Occipital lobe (tissue), 3 donors: ENCODE measurements at places on chromosomes 7 and 10.

DNA sequence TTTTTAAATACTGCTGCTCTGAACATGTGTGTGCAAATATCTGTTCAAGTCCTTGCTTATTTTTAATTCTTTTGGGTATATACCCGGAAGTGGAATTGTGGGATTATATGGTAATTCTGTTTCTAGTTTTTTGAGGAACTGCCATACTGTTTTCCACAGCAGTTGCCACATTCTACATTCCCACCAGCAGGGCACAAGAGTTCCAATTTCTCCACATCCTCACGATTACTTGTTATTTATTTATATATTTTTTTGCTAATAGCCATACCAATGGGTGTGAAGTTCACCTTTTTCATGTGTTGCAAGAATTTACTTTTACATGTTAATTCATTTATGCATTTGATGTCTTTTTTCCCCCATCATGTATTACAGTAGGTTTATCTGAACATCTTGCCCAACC is 79.6 kb upstream of the CXCL12 start:
- DNase-seq: no peak

GRCh38 chr10:11713186-11713743 is 28.9 kb upstream of the ECHDC3 start:
- DNase-seq: no peak

GRCh38 chr7:10952588-10952987 is 21.1 kb upstream of the PHF14 start:
- no peak for DNase-seq

DNA sequence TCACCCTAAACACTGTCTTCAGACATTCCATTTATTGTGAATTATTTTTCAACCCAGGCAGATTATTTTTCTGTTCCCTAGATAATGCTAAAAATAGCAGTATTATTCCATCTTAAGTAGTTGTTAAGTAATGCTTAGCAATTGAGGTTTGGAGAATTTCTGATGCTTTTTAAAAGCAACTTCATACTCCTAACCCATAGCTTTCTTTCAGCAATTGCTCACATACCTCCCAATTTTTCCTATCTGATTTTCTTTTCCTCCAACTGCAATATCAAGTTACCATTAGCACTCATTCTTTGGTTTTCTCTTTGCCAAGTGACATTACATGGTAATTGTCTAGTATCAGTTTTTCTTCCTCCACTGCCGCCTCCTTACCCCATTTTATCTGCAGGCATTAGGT is 104.7 kb downstream of the GPR85 start:
- DNase-seq: no peak

DNA sequence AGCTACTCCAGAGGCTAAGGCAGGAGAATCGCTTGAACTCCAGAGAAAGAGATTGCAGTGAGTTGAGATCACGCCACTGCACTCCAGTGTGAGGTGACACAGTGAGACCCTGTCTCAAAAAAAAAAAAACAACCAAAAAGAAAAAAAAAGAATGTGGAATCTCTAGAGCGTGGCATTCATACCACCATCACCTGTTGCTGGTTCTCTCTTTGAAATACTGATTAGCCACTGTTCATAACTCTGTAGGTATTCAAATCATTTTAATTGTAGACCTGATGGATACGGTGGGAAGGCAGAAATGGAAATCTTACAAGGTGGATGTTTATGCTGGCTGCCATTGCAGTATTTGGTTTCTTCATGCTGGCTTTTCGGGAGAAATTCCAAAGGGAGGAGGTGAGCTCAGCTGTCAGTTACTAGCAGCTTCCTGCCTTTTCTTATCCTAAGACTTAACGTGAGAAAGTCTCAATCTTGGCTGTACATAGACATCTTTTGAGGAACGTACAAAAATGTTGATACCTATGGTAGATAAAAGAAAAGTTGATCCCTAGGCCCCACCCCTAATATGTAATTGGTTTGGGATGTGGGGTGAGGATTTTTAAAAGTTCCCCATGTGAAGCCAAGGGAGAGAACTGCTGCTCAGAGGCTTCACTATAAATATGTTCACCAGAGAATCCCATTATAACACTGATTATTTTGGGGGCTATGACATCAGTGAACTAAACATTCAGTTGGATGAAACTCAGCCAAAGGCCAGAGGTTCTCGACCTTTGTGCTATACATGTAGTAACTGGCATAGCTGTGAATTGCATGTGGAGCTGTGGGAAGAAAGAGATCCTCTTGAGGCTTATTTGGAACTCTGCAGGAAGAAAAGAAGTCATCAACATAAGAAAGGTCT is 26.9 kb upstream of the MKLN1 start:
- no peak for DNase-seq

DNA sequence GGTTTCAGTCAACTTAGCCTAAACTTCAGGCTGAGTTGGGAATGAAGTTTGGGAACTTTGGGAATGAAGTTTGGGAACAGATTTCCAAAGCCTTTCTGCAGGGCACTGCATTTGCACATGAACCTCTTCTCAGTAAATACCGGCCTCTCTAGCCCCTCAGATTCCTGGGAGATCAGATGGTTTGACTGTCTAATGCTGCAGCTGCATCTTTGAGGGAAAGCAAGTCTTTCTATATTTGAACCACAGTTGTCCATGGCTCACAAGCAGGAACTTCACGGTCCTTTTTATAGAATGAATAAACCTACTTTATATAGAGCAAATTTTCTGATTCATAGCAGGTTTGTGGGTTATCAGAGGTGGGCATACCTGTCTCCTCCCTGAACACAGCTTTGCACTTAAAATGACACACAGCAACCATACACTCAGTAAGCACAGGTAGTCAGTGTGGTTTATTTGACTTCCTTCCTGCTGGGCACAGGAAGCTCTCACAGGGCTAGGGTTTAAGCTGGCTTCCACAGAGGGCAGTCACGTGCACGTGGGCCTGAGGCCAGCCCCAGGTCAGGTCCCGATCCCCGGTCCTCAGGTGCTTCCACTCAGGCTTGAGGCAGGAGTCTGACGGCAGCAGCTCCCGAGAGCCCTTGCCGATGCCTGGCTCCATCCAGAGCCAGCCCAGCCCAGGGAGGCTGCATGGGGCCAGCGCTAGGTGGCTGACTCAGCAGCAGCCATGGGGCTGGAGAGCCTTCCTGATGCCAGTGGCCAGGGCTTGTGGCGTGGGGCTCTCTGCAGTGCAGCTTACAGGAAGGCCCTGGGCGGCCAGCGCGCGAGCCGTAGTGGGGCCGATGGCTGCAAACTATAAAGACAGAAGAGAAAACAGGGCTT is 12.8 kb upstream of the MMP21 start:
- DNase-seq: no peak

DNA sequence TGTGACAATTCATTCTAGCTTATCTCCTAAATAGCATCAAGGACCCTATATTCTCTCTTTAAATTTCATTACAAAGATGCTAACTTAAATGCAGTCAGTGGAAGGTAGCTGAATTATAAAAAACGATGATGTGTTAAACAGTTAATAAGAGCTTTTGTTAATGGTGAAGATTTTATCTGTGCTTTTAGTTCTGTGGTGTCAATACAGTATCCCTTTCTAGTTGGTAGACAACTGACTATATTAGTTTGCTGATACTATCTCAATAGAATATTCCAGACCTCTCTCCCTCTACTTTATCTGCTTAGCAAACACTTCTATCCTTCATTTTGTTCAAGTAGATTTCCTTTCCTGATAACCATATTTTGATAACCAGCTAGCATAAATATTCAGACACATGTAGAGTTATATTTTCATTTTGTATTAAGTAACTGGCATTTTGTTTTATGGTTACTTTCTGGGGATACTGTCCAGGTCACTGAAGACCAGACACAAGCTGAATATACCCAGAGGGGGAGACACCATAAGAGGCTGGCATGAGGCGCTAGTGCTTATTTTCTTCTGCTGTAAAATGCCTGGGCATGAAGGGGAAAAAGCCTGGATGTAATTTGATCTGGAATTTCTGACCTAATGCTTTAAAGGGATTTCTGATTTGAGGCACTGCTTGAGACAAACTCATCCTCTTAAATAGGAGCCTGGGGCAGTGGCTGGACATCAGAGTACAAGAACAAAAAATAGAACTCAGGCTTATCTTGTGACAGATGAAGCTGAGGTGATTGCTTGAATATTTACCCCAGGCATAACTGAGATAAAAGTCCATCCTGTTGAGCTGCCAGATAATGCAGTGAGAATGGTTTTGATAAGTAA is 197.5 kb downstream of the MALRD1 start:
- DNase-seq: no peak

DNA sequence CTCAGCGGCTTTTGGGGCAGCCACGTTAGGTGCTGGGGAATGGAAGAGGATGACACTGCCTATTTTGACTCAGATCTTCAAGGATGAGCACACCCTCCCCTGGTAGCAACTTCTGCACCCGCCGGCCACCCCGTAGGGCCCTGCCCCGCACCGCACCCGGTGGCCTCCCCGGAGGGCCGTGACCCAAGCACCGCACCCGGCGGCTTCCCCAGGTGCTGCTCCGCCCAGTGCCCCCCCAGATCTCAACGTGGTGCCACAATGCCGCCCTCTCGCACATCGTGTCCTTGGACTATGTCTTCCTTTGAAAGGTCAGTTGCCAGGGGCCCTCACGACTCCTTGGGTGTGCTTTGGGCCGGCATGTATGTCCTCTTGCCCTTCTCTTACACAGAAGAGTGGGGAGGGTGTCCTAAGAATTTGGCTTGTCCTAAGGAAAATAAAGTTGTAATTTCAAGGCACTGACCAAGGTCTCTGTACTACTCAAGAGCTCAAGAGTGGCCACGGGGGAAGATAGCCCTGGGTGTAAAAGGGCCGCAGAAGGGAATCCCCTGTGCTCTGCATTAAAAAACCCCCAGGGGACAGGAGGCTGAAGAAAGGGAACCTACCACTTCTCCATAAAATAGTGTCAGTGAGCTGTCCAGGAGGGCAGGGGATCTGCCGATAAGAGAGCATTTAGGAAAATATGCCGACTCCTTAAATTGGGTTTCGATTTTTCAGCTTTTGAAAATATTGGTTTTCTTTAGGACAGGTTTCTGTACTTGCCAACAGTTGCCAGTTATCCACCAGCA is 1.6 kb upstream of the LANCL2 start:
- no peak for DNase-seq

- no peak for DNase-seq
These were observed 261.9 kb downstream of the SNX10 start for GRCh38 chr7:26553582-26553981.

DNA sequence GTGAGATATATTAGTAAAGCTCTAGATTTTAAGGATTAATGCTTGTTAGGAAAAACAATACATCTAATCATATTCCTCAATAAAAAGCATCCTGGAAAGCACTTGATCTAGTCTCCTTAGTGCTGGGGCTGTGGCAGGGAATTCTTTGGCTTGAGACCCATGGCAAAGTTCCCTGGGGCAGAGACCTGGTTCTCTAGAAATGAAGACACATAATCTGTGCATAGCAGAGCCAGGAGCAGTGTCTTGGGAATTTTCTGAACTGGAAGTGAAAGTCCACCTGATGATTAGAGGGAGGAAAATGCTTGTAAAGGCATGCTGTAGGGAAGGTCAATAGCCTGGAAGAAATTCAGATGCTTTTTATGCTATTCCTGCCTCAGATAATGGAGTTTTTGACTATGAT is 247.4 kb downstream of the CDK14 start:
- no peak for DNase-seq

- no peak for DNase-seq
These were observed 282.1 kb upstream of the BMPER start for GRCh38 chr7:33623267-33623666.
